A549 treated with AZD2906 at 1 μM for 4 hours (cell line): ENCODE measurements at places on chromosomes 4 and X. TPM values are rescaled to one million over a fixed set of nuclear protein-coding genes. Genes with fewer than 3 reads are reported as not detected.

Gene SCML2
- 6.7 to 9.8 TPM (median 8.0 TPM) in 5 replicates for total RNA-seq

Gene RRAGB
- total RNA-seq, result 10.6 to 14.8 TPM (median 13.3 TPM) in 5 replicates

Gene UXT
- 150 to 189 TPM (median 178 TPM) in 5 replicates for total RNA-seq

Gene SAGE1
- total RNA-seq, result 0.02 to 0.03 TPM (median 0.03 TPM) in 4 of 5 replicates, not detected in the other

Gene CYP4V2
- 2.5 to 3.5 TPM (median 3.1 TPM) in 5 replicates for total RNA-seq

Gene NAP1L2
- total RNA-seq, result 0.94 to 1.1 TPM (median 1.0 TPM) in 5 replicates

Gene AIFM1
- total RNA-seq, result 66.5 to 71.9 TPM (median 70.7 TPM) in 5 replicates

Gene NLGN4X
- 0.02 to 0.03 TPM (median 0.03 TPM) in 3 of 5 replicates, not detected in the others for total RNA-seq

Gene TAF7L
- total RNA-seq, result 0.08 to 0.23 TPM (median 0.10 TPM) in 5 replicates

Gene HUWE1
- total RNA-seq, result 64.9 to 72.1 TPM (median 68.2 TPM) in 5 replicates

Gene MUC7
- not detected in 5 replicates for total RNA-seq

Gene UGT2B10
- total RNA-seq, result 0.03 to 0.06 TPM in 2 of 5 replicates, not detected in the others

Gene KLKB1
- not detected in 5 replicates for total RNA-seq

Gene SHROOM2
- 0.74 to 1.1 TPM (median 0.95 TPM) in 5 replicates for total RNA-seq

Gene MYOZ2
- not detected in 5 replicates for total RNA-seq

Gene MTMR8
- 0.39 to 0.67 TPM (median 0.49 TPM) in 5 replicates for total RNA-seq

Gene HEPH
- total RNA-seq, result not detected in 5 replicates

Gene RPS6KA6
- 3.9 to 5.8 TPM (median 5.2 TPM) in 5 replicates for total RNA-seq
